ENCODE measurements at places on chromosomes 5 and 9.

DNA sequence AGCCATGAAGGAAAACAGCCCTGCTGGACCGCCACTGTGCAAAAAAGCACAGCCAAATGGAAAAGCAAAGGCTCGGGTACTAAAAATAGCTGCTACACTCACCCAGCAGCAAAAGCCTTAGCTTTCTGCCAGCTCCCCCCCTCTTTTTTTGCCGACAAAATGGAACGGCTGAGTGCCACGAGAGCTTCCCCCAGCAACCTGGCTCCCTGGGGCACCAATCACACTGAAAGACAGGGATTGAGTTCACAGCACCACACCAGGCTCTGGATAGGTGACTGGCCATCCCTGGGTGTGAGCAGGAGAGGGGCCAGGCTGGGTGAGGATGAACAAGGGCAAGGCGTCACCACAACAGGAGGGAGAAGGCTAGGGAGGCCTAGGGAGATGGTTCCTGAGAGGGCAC is 66.7 kb downstream of the SIL1 start:
- peak; percentile 40 for DNase-seq

DNA sequence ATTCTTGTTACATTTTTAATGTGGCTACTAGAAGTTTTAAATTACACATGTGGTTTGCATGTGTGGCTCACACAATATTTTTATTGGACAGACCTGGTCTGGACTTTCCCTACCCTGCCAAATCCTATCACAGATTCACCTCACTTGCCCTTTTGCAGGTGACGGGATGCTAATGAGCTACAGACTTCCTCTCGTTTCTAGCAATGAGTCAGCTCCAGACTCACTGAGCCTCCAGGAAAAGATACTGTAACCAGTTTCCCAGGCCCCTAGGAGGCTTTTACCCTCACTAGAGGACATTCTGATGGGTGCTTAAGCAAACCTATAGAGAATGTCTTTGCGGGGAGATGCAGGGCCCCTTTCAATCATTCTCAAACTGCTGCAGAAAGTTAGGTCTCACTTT is 135.4 kb downstream of the WDR41 start:
- DNase-seq, result no peak

- no peak for DNase-seq
Observed at GRCh38 chr9:90770927-90771326, 30.7 kb upstream of the SYK start.

- no peak for DNase-seq
Observed at GRCh38 chr9:132446887-132447286, 36.9 kb downstream of the CFAP77 start.

DNA sequence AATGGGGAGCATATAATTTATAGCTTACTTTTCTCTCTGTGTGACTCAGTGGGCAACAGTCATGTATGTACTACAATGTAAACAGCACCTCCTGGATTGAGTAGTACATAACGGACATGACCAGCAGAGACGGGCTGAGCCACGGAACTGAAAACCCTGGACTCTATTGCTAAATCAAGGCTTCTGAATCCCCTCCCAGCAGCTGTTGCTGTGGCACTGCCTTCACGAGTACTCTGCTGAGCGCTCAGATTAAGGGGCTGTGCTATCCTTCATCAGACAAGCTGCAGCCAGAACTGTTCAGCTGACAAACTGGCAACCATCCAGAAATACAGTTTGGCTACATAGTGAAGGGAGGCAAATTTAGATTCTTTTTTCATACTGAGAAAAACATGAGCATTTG is 131.3 kb upstream of the CCDC180 start:
- peak; percentile 85 for DNase-seq
